CD8-positive, alpha-beta memory T cell (primary cell): ENCODE measurements at places on chromosomes 7 and 10.

DNA sequence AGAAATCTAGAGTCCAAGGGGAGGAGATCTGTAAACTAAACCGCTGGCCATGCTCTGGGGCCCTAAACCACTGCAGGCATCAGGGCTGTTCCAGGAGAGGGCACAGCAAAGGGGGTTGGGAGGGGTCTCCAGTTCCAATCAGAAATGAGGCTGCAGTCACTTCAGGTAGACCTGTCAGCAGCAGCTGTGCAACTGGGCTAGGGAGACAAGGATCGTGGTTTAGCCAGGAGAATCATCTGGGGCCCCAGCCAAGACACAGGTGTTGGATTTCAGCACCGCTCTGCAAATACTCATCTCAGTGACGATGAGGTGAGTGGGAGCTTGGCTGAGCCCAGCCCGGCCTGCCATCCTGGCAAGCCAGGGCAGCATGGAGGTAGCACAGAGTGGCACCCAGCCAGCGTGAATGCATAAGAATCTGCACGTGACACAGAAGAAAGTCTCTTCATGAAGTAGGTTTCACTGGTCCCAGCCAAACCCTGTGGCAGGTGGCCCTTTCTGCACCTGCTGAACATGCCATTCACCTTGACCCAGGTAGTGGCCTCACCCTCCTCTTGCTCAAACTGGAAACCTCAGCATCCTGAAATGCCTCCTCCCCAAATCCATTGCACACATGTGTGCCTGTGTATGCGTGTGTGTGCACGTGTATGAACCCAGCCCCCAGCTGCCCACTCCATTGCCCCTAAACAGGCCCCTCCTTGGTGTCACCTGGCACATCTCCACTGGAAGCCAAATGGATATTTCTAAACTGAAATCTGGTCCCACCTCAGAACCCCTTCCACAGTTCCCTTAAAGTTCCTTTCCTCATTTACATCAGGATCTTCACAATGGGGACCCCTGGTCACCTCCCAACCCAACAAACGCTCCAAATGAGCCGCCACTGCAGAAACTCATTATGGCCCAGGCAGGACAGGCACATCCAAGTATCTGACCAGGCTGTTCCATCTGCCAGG lies 9.6 kb downstream of the GPRIN2 start:
- no peak for DNase-seq

DNA sequence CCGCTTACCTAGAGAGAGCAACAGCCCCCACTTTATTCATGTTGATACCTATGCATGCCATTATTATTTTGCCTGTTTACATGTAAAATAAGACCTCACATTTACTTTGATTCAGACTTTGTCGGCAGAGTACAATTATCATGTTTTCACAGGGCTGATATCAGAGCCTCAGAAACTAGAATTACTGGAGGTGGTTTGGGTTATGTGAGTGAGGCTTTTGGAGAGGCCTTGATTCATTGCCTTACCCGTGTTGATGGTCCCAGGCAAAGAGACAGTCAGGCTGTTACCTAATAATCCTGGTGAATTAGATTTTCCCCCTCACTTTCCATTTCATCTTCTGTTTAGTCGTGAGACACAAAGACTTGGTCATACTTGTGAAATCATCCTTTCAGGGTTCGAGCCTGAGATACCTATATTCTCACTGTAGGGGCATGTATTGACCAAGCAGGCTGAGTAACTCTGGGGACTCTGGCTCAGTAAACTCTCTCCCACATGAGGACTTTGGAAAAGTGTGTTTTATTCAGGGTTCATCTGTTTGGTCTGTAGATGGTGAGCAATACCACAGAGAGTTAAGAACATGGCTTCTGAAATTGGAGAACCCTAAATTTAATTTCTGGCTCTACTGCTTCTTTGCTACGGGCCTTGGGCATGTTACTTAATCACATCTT lies 150.9 kb downstream of the CELF2 start:
- DNase-seq, result no peak

DNA sequence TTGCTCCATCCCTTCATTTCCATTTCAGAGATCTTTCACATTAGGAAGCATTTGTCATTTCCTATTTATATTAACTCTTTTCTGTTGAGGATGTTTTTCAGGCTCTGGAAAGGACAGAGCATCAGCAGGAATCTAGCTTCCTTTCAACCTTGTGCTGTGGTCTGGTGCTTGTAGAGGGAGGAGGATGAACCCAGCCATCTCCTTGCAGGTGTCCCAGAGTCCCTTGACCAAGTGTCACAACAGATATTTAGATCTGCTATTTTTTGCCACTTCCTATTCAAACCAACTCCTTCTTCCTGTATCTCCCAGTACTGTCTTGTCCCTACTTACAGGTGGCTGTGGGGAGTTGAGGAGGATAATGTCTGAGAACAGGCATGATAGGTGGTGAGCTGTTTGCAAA lies 742.8 kb downstream of the GRID1 start:
- DNase-seq, result no peak

GRCh38 chr10:93080350-93081046 lies 6.8 kb downstream of the CYP26A1 start:
- DNase-seq, result peak; percentile 26

DNA sequence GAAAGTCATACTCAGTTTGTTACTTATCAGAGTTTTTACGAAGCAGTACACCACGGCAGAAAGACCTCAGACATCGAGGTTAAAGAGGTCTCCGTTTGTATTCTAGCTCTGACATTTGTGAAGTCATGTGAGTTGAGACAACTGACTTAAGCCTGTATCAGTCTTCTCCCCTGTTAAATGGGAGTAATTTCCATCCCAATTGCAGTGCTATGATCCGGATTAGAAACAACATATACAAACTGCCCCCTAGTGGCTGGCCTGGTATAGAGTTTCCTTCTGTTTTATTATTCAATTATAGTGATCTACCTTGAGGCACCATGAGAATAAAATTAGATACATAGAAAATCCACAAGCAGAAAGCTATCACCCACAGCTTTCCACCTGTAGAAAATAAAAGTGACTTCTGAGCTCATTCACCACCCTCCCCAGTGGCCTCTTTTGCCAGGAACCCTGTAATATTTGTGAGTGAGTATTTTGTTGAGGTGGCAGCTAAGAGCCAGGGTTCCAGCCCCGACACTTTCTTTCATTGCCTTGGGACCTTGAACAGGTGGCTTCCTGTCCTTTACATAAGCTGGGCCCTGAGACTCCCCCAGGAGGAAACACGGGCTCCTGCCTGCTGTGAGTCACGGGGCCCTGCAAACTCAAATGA lies 607.2 kb upstream of the MGMT start:
- DNase-seq, result no peak

DNA sequence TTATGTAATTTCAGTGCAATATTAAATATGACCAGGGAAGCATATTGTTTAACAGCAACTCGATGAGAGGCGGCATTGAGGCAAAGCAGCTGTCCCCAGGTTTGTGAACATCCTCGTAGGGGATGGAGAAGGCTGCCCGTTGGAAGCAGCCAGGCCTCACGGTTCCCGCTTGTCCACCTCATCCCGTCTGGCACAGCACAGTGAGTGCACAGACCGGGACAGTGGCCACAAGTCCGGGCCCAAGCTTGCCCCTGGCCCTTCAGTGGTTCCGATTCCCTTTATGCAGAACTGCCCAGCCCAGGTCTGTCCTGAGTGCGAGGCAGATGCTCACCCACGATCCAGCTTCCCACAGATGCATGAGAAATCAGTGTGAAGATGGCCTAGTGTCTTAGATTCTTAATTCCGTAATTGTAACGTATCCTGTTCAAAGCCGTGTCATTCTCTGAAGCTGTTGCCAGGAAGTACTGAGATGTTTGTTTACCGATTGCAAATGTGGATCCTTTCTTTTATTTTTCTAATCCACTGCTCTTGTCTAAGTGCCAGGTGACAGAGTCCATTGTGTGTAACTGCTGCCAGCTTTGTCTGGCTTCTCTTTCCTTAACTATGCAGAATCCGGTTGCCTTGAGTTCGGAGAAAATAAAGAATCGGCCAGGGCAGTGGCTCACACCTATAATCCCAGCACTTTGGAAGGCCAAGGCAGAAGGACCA lies 35.5 kb downstream of the PFKP start:
- DNase-seq, result no peak
